ENCODE measurements at places on chromosomes 4 and X.

- no peak for DNase-seq
Observed at GRCh38 chr4:161256172-161256571, 907.6 kb downstream of the FSTL5 start.

DNA sequence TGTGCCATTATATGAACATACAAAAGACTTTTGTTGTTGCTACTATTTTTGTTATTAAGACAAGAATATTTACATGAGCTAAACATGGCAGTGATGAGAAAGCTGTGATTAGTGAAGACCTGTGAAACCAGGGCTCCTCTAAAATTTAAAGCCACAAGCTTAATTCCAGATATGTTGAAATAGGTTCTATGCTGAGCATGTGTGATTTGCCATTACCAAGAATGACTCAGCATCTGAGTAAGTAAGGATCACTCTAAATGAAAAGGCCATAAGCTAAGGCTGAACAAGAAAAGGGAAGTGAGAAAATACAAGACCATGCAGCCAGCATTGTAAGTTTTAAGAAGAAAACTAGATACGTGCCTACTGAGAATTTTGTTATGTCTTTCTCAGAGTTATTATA, 75.9 kb upstream of the CAMK2D start:
- peak; percentile 12 for DNase-seq

- DNase-seq = no peak
Observed at GRCh38 chr4:159540501-159540900, 437.6 kb downstream of the RAPGEF2 start.

DNA sequence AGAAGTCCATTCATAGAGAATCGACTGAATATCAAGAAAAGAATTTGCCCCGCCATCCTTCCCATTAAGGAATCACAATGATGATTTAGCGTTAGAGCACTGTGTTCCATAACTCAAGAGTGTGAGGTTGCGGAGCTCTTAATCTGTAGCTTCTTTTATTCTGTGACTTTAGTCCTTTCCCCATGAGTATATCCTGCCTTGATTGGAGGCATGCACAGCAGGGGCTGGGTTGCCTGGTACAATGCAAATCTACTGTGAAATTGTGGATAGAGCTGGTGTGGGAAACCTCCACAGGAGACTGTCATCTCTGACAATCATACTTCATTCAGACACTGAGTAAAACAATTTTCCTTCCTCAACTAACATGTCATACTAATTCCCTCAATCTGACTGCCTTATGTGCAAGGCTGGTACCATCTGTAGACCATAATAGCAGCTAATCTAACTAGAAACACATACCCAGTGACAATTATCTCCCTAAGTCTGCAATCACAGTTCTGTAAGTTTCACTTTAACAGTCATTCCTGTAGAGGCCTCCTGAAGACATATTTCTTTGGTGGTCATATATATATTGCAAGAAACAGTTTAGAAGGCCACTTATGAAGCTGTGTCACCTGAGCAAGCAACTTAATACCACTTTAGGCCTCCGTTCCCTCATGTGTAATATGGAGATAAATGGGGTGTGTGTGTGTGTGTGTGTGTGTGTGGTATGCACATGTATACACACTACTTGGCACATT, 355.2 kb upstream of the FAM241A start:
- DNase-seq = no peak

- no peak for DNase-seq
Observed at GRCh38 chrX:30190426-30190825, 24.9 kb upstream of the MAGEB2 start.

GRCh38 chr4:96342790-96343455, 503.0 kb downstream of the PDHA2 start:
- DNase-seq = no peak

GRCh38 chr4:145557720-145558119, 61.5 kb upstream of the MMAA start:
- DNase-seq = peak; percentile 24

DNA sequence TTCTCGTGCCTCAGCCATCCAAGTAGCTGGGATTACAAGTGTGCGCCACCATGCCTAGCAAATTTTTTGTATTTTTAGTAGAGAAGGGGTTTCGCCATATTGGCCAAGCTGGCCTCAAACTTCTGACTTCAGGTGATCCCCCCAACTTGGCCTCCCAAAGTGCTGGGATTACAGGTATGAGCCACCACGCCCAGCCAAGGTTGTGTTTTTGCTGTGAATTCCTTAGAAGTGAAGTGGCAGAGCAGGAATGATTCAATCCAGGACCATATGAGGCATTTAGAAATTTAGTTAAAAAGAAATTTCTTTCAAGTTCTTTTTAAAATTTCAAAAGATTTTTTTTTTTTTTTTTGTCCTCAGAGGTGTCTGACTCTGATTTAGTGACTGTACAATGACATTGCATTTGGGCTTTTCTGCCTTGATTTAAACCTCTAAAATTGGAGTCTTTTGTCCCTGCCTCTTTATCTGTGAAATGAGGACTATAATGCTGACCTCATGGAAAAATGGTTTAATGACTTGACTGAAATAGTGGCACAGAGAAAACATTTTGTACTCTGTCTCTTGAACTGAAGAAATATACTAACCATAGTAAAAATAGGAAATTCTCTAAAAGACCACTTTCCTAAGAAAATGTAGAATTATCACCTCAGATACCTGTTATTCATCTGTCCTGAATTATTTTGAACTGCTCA, 59.9 kb downstream of the CXCL13 start:
- DNase-seq = no peak

- no peak for DNase-seq
Observed at GRCh38 chr4:7766661-7767345, 172.9 kb downstream of the AFAP1 start.

All from NCI-H1436 (cell line).